Heart left ventricle (tissue), 16 donors: ENCODE measurements at places on chromosomes 16 and 17. TPM values are rescaled to one million over a fixed set of nuclear protein-coding genes. Genes with fewer than 3 reads are reported as not detected.

Gene NAA60
- 32.0 TPM for total RNA-seq

Gene DPEP2
- 9.8 TPM for total RNA-seq

Gene ABCA8
- total RNA-seq = 54.5 TPM

- DNase-seq = no peak
Measured at GRCh38 chr16:3148256-3149192, 13.7 kb downstream of the ZNF213 start.

DNA sequence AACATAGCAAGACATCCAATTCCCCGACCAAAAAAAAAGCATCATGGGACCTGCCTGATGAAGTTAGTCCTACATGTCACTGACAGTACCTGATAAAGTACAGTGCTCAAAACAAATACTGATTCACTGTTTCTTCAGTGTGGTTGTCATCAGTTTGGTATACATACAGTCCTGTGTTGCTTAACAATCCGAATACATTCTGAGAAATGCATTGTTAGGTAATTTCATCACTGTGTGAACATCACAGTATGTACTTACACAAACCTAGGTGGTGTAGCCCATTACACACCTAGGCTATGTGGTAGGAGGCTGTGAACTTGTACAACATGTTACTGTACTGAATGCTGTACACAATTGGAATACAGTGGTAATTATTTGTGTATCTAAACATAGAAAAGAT, 19.0 kb upstream of the FA2H start:
- DNase-seq = no peak

DNA sequence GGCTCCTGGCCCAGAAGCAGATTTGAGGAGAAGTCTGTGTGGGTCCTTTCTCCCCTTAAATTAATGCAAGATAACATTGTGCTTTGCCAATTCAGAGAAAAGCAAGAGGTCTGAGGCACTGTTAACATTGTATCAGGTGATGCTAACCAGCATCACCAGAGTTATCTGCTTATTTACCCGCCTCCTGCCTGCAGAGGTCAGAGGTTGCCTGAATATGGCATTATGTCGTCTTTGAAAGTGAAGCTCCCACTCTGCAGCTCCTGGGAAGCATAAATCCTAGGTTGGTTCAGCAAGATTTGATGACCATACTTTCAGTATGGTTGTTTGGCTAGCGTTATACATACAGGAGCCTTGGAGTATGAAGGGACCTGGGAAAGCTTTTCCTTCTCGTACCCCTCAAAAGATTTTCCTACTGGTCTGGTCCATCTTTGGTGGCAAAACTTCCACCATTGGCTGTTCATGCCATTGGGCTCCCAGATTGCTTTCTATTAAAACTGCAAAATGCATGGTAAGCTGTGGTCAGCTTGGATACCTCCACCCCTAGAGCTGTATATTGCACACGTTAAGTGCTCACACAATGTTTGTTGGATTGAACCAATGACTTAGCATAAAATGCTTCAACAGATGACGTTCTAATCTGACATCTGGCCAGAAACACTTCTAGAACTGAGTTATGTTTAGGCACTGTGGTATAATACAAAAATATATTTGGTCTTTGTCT, 24.1 kb downstream of the CHD9 start:
- no peak for DNase-seq

DNA sequence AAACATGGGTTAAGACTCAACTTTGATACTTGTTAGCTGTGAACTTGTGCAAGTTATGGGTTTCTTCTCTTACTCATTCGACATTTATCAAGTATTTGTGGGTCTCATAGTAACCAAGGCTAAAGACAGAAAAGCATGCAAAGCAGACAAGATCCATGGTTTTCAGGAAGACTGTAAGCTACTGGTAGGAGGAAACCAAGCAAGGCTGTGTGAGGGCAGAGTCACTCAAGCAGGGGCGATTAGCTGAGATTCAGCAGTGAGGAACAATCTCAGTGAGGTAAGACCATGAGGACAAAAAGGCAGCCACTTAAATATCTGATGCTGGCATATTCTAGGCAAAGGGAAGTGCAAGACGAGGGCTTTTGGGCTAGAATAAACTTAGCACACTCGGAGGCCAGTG, 29.5 kb downstream of the MBTD1 start:
- no peak for DNase-seq
